ENCODE measurements at places on chromosomes 4 and X. TPM values are rescaled to one million over a fixed set of nuclear protein-coding genes. Genes with fewer than 3 reads are reported as not detected.

Gene FGFR3
- total RNA-seq, result 2.4 TPM

Gene MAGED4
- total RNA-seq, result 33.4 TPM

Gene MAGED1
- total RNA-seq, result 84.8 TPM

Gene FAM53A
- total RNA-seq, result 1.4 TPM

Gene MAB21L2
- 0.13 TPM for total RNA-seq

Gene CDX4
- not detected for total RNA-seq

Gene HAUS3
- total RNA-seq, result 5.8 TPM

Gene VCX
- total RNA-seq, result not detected

Gene IBSP
- total RNA-seq, result not detected

Gene NOX1
- total RNA-seq, result not detected

Gene PWWP3B
- not detected for total RNA-seq

Gene SMIM31
- not detected for total RNA-seq

Gene RAB41
- not detected for total RNA-seq

Gene UGT2B11
- not detected for total RNA-seq

Gene AKAP4
- not detected for total RNA-seq

Gene NAP1L2
- 1.7 TPM for total RNA-seq

Gene BGN
- 70.9 TPM for total RNA-seq

Gene ASB11
- under 0.01 TPM for total RNA-seq

Gene ZDHHC9
- total RNA-seq, result 12.7 TPM

Data from dermis microvascular lymphatic vessel endothelial cell (primary cell).